Fibroblast of villous mesenchyme (primary cell): ENCODE measurements at places on chromosomes 4 and X. TPM values are rescaled to one million over a fixed set of nuclear protein-coding genes. Genes with fewer than 3 reads are reported as not detected.

Gene KLHL4
- total RNA-seq: 0.86 and 0.97 TPM in 2 replicates

Gene VEGFD
- under 0.01 TPM in 1 of 2 replicates, not detected in the other for total RNA-seq

Gene CLDN34
- total RNA-seq: under 0.01 TPM in 1 of 2 replicates, not detected in the other

Gene BCORL1
- total RNA-seq: 1.3 and 2.6 TPM in 2 replicates

Gene SLITRK4
- 3.0 and 6.1 TPM in 2 replicates for total RNA-seq

Gene PPARGC1A
- total RNA-seq: 0.32 and 0.86 TPM in 2 replicates

Gene NXF2
- not detected in 2 replicates for total RNA-seq

Gene CENPVL3
- not detected in 2 replicates for total RNA-seq

Gene XG
- total RNA-seq: 0.97 and 4.7 TPM in 2 replicates

Gene ACOX3
- total RNA-seq: 26.8 and 32.5 TPM in 2 replicates

Gene PDZD4
- 0.32 and 0.43 TPM in 2 replicates for total RNA-seq

GRCh38 chr4:20825505-20825904, 125.2 kb downstream of the PACRGL start:
- DNase-seq: no peak

GRCh38 chr4:176676901-176677300, 115.8 kb downstream of the VEGFC start:
- no peak for DNase-seq

GRCh38 chr4:120718979-120719566, 203.5 kb downstream of the PRDM5 start:
- DNase-seq: peak; percentile 48

- no peak for DNase-seq
These were observed 212.1 kb upstream of the ATP6AP2 start for GRCh38 chrX:40368611-40369061.

- DNase-seq: no peak
These were observed 120.5 kb downstream of the CAMK2D start for GRCh38 chr4:113641025-113641431.

GRCh38 chr4:55546506-55546755, 278 bp downstream of the CLOCK start:
- DNase-seq: no peak

GRCh38 chrX:150316564-150316963, 46.6 kb upstream of the MAMLD1 start:
- no peak for DNase-seq

DNA sequence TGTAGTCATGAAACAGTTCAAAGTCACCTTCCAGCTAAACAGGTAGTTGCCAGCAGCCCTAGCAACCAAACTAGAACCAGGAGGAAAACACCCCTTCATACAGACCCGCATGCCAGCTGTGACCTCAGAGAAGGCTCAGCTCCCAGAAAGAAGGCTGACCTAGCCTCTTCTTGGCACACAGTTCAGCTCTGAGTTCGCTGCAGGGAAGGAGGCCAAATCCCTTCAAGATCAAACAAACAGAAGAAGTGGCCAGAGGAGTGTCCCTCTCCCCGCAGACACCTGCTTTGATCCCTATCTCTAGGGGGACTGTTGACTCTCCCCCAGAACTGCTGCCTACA, 56.0 kb downstream of the HADH start:
- no peak for DNase-seq

DNA sequence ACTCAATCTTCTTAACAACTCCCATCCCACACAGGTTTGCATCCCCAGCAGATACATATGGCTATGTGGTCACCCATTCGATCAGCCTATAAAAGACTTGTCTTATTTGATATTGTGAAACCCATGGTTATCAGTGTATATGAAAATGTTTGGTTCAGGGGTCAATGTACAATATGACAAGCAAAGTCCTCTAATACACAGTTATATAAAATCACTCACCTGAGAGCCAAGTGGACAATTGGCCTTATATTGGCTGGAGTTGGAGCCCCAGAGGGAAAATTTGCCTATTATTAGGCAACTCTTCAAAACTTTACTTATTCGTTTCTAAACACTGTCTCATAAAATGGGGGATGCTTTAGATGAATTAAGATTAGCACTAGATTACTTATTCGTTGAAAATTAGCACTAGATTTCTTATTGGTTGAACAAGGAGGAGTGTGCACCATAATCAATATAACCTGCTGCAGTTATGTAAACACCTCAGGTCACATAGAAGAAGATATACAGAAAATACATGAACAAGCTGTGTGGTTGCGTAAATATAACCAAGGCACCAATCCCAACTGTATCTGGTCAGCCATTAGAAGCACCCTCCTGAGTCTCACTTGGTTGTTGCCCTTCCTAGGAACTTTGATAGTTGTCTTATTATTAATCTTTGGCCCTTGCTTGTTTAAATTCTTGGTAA, 10.7 kb upstream of the ADH4 start:
- no peak for DNase-seq

DNA sequence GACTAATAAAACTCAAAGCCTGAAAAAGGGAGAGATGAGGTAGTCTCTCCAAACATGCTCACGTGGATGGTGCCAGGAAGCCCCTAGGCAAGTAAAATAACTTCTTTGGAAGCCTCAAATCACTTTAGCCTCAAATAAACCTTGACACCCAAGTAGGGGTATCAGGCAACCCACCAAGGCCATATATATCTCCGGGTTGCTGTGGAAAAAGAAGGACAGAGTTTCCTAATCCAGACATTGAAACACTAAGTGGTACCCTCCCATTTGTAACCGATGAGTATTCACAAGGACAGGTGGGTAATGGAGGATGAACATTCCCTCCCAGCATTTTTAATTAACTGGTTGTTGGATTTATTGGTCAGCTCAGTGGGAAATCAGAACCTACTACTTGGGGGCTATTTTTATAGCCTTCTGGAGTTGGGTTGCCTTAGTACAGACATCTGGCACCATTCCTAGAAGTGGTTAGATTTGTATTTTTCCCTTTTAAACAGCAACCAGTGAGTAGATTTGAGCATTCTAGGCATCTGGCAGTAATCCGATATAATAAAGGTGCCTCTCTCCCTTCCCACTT, 87.7 kb downstream of the GPC3 start:
- DNase-seq: no peak

DNA sequence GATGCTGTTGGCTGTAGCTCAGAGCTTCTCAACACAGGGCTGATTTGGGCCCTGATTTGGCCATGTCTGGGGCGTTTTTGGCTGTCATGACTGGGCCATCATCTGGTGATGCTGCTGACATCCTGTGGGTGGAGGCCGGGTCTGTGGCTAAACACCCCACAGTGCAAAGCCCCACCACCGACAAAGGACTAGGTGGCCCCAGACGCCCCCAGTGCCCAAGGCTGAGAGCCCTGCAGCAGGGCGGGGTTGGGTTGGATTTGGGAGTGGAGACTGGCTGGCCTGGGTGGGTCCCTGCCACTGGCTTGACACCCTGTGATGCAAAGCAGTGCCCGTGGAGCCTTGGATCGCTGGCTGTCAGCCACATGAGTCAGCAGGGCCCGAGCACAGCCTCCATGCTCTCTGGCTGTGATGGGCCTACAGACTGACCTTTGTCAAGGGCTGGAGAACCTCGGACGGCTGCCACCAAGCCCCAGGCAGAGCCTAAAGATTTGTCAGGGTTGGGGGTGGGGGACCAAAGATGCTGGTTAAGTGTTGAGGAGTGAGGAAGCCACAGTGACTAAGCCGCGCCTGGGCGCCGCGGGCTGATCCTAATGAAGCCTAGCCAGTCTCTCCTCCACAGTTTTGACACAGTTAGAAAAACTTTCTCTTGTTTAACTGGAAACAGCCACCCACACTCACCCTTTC, 28.3 kb downstream of the CYTL1 start:
- DNase-seq: peak; percentile 84

DNA sequence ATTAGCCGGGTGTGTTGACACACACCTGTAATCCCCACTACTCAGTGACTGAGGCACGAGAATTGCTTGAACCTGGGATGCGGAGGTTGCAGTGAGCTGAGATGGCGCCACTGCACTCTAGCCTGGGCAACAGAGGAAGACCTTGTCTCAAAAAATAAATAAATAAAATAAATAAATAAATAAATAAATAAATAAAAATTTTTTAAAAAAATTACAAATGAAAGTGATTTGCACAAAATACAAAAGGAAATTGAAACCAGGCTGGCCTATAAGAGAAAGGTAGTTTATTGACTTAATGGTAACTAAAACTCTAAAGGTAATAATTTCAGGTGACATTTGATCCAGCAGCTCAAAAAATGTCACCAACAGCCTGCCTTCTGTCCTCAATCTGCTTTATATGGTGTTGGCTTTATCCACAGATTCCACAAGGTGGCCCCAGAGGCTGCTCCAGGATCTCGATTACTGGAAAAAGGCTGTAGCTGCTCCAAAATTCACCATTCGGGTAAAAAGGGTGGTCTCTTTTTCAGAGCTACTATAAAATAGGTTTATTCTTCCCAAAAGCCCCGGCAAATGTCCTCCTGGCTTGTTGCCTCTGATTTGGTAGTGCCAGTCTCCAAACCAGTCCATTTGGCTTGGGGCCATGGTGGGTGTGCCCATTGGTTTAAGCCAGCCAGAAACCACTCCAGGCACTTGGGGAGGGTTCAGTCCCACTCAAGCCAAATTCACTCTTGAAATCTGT, 61.4 kb upstream of the TRIM2 start:
- peak; percentile 79 for DNase-seq

DNA sequence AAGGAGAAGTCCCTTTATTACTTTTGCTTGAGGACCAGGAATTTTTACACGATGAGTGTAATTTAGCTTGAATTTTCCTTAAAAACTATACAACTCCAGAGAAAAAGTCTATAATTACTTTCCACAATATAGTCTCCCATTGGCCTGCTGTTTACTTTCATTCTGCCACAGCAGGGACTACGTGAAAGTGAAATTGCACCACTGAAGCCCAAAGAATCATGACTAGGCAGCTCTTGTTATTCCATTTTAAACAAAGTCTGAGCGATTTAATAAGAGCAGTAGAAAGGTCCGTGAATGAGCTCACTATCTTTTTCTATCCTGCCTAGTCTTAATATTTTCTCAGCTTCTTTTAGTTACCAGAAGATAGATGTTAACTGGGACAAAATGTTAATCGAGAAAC, 68.6 kb downstream of the ADGRG4 start:
- no peak for DNase-seq

- DNase-seq: no peak
These were observed 1454.8 kb downstream of the RPA4 start for GRCh38 chrX:98338544-98338943.

DNA sequence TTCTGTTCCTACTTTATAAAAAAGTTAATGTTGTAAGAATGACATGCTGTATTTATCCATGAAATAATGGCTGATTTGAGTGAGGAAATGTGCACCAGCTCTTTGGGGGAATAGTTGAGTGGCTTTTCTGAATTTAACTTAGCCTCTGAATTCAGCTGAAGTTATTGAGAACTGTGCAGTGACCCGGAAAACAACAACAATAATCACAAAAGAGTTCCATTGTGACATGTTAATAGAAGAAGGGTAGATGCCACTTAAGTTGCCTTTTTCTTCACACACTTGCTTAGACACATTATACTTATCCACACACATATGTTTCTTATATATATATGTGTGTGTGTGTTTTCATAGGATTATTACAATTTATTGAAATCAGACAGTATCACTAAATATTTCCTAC, 301.2 kb downstream of the BMPR1B start:
- DNase-seq: no peak

GRCh38 chr4:168099195-168099594, 6.9 kb downstream of the ANXA10 start:
- no peak for DNase-seq

GRCh38 chr4:13445841-13446790, 38.0 kb downstream of the RAB28 start:
- no peak for DNase-seq

- DNase-seq: peak; percentile 5
These were observed 32.8 kb downstream of the STBD1 start for GRCh38 chr4:76339364-76339763.

- no peak for DNase-seq
These were observed 1.8 kb upstream of the NAA15 start for GRCh38 chr4:139299536-139299935.
